ENCODE measurements at places on chromosomes 3 and 15.
A peak's percentile ranks its signal among the peaks of the same experiment; 100 is the strongest.

DNA sequence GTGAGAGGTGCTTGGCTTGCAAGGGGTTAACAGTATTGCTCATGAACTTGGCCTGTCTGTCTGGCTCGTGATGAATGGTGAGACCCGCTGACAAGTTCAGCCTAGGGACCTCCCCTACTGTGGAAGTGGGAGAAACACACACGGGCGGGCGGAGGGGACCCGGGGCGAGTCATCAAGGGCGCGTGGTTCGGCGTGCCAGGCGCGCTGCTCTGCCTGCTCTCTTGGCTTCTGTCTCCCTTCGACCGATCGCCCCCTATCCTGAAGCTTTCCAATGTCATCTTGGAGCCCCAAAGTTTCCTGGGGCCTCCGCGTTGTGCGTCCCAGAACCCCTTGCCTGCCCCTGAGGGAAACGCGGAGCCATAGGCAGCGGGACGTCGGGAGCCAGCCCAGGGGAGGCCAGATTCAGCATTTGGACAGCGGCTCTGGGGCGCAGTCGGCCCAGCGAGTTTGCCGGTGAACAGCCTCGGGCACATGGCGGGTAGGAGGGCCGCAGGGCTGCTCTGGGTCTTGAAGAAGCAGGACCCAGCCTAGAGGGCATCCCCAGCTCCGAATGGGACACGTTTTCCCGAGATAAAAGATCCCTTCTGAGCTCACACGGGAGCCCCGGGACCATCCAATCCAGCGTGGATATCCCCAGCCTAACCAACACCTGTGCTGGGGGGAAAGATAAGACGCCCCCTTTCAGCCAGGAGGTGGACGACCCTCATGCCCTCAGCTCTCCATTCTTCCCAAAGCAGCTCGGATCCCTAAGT, 27.0 kb upstream of the POLG start:
- peak; percentile 84 for DNase-seq

- no peak for DNase-seq
Observed at GRCh38 chr3:98692787-98693473, 70.2 kb upstream of the ST3GAL6 start.

DNA sequence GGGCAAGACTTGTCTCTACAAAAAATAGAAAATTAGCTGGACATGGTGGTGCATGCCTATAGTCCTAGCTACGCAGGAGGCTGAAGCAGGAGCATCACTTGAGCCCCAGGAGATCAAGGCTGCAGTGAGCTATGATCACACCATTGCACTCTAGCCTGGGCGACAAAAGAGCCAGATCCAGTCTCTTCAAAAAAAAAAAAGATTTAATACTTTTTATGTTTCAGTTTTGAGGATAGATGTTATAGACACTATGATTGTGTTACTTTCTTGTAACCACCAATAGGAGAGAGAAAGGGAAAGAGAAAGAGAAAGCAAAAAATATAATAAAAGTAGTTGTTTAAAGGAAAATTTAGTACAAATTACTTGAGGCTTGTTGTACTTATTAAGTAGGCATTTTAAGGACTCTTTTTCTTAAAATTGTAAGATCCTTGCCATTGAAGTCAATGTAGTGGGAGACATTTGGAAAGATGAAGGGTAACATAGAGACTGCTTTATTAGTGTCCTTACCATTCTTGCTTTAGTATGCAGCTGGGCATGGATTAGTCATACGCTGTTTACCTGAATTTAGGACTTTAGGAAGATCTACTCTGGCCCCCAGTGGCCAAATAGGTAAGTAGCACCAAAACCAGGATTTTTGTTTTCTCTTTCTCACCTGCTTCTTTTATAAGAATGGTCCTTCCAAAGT, 35.1 kb upstream of the ZDHHC23 start:
- DNase-seq = no peak

DNA sequence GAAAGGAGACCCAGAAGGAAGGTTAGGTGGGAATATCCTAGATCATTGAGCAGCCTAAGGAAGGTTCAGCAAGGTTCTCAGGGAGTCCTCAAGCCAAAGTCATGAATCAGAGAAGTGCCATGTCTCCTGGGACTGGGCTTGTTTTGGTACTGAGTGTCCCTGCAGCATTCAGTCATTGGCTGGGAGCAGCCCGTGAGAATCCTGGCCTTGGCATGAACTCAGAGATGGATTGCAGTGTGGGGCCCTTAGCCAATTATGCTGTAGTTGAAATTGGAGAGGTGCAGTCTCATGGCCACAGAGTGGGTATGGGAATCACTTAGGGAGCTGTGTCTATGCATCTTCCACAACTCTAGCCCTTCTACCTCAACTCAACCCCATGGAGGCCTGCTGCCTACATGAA, 17.0 kb upstream of the PPM1L start:
- DNase-seq = no peak

GRCh38 chr15:69843900-69844304, 253.8 kb downstream of the TLE3 start:
- no peak for DNase-seq

DNA sequence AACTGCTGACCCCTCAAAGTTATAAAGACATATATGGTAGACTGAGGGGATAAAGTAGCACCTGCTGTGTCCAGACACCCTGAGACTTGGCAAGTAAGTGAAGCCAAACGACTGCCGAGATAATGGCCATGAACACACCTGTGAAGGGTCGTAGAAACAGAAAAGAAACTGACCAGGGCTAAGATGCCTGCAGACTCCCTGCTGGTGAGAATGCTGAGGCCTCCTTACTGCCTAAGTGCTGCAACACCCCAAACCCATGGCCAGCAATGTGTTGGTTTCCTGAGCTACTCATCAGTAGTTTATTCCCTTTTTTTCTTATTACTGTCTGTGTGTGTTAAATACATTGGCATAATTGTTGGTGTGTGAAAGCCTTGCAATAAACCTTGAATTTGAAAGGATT, 233.8 kb downstream of the ZNF385D start:
- no peak for DNase-seq

DNA sequence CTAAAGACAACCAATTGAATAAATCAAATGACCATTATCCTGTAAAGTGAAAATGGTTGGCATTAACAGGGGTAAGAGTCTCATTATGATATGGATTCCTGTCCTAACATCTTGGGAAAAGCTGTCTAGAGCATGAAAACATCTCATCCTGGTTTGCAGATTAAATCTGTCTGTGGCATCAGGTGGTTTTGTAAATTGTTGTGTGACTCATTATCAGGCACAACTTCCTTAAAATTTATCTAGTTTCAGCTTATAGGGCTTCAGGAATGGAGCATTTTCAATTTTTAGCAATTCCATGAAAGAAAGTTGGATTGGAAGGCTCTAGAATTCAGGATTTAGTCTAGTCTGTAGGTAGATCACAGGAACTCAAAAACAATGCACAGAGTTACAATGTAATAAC, 31.1 kb upstream of the SLC27A2 start:
- no peak for DNase-seq

- DNase-seq = no peak
Observed at GRCh38 chr15:67685008-67685599, 140.2 kb upstream of the SKOR1 start.

DNA sequence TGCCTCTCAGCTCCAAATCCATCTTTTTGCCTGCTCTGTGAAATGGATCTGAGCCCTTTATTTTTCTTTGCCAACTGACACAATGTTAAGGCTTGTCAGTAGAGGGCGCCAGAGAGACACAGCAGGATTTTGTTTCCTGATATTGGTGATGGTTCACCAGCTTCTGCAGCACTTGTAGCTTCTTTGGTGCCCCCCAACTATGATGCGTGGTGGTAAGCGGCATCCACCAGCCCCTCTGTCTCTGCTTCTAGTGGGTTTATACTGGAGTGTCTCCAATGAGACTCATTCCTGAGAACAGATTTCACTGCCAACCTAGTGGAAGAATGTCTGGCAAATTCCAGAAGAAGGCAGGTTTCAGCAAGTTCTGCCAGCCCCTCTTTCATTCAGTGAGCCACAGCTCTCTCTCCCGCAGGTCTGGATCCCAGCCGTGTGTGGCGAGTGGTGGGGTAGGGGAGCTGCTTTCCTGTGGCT, 471.9 kb upstream of the FRG2C start:
- no peak for DNase-seq

GRCh38 chr15:36598529-36599177, 19.2 kb downstream of the CDIN1 start:
- DNase-seq = no peak

GRCh38 chr3:168888781-168889180, 774.7 kb downstream of the MECOM start:
- no peak for DNase-seq

DNA sequence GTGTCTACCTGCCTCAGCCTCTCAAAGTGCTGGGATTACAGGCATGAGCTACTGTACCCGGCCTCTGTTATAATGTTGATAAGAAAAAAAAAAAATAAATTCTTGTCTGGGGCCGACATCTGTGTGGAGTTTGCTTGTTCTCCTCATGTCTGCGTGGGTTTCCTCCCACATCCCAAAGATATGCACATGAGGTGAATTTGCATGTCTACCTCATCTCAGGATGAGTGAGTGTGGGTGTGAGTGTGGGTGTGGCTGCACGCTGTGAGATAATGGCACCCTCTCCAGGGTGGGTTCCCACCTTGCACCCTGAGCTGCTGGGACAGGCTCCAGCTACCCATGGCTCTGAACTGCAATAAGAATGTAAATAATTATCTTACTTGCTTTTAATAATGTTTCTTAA, 25.9 kb upstream of the UACA start:
- DNase-seq = no peak

DNA sequence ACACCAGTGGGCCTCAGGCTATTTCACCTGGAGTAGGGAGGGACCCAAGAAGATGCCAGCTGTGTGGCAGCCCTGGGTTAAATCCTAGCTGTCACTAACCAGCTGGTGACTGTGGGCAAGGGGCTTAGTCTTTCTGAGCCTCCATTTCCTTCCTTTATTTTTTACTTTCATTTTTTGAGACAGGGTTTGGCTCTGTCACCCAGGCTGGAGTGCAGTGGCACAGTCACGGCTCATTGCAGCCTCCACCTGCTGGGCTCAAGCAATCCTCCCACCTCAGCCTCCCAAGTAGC, 108.0 kb upstream of the SMAD3 start:
- DNase-seq = no peak

DNA sequence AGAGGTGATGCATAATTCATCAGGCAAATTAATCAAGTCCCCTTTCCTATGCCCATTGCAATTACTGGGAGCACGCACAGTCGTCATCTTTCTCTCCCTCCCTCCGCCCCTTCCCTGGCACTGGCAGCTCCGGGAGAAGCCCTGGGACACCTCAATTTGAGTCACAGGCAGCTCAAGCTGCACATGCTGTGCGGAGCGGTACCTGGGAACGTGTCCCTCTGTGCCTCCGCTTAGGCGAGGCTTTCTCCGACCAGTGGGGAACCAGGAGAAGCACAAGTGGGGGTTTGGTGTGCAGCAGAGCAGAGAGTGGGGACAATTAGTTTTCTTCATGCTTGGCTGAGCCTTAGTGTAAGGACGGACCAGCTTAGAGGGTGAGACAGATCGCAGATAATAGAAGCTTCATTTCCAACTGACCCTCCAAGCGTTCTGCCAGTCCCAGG, 88.3 kb downstream of the SOX14 start:
- no peak for DNase-seq

- no peak for DNase-seq
Observed at GRCh38 chr3:174949523-174949922, 90.4 kb downstream of the NAALADL2 start.

DNA sequence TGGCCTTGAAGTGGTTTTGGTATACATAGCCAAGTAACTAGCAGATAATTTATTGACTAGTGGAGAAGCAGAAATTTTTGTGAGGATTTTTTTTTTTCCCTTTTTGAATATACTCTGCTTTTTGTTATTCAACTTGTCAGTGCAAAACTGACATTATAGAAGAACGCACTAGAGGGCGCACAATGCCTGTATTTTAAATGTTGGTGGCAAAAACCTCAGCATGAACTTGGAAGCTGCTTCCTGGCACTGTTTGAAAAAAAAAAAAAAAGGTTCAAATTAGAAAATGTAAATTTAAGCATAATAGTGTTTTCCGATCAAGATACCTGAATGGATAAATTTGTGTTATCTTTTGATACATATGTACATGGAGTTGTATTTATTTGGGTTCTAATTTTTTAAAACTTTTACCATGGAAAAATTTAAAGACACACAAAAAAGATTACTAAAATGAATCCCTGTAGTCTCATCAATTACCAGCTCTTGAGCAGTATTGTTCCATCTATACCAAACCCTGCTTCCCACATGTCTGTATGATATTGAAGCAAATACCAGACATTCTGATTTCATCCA, 56.0 kb downstream of the SLC25A26 start:
- DNase-seq = no peak

DNA sequence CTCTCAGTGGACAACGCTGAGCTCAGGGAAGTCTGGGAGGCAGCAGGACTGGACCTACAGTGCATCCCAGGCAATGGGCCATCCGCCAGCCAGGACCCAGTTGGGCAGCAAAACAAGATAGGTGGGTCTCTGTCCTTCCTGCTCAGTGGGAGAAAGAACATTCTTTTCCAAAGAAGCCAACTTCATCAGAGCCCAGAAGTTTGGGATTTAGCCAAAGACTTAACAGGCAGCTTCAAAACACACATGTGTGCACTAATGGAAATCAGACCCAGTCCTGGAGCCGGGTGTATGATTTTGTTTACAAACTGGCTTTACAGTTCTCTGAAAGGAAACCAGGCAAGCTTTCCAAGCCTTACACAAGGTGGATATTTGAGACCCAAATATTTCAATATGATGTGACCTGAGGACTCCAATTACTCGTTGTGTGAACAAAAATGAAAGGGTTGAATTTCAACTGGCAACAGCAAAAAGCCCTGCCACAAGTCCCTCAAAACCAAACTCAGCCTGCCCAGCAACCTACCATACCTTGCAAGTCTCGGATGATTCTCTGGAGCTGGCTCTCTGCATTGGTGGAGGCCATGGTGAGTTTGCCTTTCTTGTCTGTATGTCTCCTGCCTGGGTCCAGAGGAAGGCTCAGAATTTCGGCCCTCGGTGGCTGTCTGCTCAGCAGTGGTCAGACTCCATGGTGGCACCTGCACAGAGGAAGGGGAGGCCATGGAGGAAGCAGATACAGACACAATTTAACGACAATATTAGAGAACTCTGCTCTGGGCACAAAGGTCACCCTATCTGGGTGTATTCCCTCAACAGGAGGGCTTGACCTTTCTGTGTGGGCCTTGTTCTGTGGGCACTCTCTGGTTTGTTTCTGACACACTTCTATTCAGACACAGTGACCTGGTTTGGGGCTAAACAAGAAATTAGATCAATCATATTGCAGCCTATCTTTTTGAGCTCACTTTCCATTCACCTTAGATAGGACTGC, 11.0 kb downstream of the FYCO1 start:
- DNase-seq = no peak

DNA sequence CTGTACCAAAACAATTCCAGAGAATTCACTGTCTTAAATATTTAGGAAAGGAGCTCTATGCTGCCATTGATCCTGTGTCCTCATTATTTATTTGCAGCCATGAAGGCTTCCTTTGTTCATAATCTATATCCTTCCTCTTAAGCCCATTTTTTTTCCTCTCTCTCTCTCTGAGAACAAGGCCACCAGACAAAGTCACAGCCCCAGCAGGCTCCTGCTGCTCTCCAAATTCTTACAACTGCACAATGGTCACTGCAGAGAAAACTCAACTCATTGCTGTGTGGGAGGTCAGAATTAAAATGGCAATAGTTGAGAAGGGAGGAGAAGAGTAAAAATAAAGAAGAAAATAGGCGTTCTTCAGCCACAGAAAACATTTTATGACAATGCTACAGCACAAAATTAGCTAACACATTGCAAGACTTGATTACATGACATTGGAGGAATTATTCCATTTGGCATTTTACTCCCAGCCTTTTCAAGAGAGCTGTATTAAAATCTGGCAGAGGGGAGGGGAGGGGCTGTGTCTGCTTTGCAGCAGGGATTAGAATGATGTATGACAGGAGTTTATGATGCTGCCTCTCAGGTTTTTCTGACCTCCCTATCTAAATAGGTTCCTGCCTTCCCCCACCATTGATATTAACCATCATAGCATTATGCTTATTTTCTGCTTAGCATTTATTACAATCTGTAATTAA, 399.7 kb upstream of the THBS1 start:
- DNase-seq = no peak

GRCh38 chr3:161682715-161683114, 186.1 kb downstream of the OTOL1 start:
- DNase-seq = no peak

Measured in upper lobe of right lung (tissue), 1 donor.